ENCODE measurements at places on chromosomes 16 and 17.

GRCh38 chr17:15247891-15248529 is 17.1 kb downstream of the PMP22 start:
- DNase-seq: no peak

DNA sequence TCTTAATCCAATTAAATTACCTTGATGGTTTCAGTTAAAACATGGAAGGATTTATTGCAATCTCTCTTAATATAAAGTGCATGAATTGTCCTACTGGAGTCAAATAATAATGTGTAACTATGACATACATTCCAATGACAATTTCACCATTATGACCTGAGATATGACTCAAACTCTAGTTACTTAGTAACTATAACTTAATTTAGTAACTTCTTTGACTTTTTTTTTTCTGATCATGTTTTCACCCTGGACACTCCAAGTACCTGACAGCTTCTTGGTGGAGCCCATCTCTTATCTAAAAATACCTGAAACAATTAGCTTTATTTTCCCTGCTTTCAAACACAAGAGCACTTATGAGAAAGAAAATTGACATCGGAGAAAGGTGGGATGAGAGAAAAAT is 123.7 kb downstream of the STX8 start:
- no peak for DNase-seq

DNA sequence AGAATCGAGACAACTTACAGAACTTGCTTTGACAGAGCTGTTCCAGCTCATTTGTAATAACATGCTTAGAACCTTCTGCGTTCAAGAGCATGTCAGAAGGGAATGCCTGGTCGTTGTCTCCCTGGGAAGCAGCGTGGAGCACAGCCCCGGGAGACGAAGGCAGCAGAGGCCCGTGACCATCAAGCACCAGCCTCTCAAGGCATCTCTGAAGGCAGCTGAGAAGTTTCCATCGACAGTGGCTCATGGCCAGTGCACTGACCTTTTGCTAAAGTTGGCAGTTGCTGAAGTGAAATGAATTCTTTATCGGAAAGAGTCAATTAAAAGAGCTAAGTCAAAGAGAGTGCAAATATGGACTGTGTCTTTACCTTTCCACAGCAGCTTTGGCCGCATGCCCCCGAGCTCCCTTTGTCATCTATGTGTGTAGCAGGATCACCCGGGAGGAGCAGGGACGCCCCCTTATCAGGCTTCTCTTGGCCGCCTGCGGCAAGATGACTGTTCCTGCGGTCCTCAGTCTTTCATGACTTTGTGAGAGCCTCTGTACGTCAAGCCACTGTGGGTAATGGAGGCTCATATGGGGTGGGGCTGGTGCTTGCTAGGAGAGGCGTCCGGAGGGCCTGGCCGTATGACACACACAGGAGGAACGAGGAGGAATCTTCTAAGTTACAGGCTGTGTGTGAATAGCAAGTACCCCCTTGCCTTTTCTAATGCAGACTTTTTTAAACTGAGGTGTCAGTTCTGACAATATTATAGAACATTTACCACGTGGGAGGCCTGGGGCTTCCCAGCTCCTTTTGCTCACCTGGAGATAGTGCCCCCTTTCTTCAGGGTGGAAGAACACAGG is 54.2 kb downstream of the LDHD start:
- no peak for DNase-seq

- peak; percentile 56 for DNase-seq
Measured at GRCh38 chr16:49023050-49023449, 258.6 kb downstream of the CBLN1 start.

DNA sequence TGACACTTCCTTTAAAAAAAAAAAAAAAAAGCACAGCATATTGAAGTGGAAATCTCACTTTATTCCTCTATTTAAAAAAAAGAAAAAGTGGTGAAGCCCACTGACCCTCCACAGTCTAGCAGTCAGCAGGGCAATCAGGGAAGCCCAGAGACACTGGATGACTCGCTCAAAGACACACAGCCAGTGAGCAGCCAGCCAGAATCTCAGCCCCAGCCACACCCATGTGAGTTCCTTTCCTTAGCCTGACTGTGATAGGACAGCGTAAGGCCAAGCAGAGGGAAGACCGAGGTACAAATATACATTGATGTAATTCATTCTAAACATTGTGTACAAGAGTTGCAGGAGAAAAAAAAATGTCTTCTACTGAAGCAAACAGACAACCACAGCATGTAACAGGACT is 22.5 kb downstream of the XPO6 start:
- DNase-seq: no peak

DNA sequence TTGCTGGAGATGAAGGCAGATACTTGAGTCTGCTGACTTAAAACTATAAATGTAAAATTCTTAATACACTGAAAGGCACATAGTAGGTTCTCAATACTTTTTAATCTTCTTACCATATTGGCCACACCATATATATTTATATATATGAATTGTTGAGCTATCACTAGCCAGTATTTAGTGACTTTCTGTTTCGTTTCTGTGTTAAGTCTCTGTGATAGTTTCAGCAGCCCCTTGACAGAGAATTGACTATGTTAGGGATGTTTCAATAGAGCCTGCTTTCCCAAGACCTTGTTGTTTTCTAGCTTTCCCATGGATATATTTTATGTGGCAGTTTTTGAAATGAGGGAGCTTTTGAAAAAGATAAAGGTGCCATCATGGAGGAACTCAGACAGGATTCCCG is 206.5 kb upstream of the GOT2 start:
- no peak for DNase-seq

DNA sequence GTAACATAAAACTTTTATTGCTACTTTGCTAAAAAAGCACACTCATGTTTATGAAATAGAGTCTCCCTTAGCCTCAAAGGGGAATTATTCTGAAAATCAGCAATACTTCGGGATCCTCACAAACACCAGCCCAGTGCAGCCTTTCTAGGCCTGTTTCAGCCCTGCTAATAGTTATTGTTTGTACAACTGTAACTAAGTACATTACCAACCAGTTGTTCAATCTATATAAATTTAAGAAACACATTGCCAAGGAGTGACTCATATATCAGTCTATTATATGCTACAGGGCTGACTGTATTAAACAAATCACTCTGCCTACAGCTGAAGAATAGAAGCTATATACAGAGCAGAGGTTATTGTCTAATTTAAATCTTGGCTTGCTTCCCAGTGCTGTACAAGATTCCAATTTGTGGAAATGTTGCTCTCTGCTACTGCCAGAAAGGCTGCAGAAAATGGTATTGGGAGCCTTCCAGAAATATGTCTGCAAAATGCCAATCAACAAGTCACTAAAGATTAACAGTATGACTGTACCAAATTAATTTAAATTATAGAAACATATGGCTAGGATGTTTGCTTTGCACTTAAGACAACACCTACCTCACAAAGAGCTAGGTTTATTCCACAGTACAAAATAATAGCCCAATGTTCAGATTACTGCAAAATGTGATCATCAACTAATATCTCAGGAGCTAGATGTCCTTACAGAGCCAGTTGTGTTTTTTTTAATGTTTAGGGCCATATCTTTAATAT is 49.7 kb downstream of the TOX3 start:
- DNase-seq: peak; percentile 89

DNA sequence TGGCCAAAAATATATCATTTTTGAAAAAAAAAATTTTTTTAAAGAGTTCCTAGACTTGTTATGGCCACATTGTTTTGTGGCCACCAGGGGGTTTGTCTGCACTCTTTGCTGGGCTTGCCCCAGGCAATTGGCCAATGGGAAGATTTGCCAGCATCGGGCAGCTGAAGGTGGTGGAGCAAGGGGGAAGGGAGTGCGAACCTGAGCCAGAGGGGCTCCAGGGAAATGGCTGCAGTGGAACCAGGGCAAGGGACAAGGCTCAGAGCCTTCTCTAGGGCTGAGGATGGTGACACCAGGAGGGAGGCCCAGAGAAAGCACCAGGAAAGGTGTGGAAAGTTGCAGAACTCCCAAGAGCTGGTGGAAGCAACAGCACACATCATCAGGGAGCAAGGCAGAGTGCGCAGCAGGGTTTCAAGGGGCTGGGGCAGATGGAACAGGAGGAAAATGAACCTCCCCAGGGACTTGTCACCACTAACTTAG is 15.5 kb upstream of the CMIP start:
- DNase-seq: no peak

GRCh38 chr17:9465210-9465921 is 110.3 kb downstream of the STX8 start:
- DNase-seq: no peak

DNA sequence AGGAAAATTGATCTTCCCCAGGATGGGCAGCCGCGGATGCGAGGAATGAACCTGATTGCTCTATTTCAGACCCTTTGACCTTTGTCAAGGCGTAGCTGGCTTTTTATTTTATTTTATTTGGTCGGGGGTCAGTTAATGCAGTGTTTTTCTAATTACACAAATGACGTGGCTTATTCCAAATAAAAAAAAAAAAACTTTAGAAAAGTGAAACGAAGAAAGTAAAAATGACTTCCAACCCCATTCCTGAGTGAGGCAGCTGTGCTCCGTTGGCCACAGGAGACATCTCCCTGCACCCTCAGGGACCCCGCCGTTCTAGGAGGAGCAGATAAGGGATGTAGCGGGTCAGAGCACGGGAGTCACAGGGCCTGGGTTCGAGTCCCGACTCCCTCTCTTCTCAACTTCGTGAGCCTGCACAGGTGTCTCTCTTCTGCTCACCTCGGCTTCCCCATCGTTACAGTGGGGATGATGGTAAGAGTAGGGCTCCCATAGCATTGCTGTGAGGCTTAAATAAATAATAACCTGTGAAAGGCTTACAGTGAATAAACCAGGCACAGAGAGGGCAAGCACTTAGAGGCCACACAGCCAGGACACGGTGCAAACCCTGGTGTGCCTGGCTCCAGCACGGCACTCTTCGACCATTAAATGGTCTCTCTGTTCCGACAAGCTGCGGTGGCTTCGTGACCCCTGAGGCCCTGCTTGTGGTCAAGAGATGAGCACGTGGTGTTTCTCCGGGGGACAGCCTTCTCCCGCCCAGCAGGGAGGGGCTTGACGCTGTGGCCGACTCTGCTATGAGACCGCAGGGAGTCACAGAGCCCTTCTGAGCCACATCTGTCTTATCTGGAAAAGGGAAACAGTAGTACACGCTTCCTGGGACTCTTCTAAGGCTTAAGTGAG is 10.2 kb downstream of the FOXF1 start:
- DNase-seq: no peak

- DNase-seq: no peak
Measured at GRCh38 chr16:14063618-14064581, 7.2 kb upstream of the MRTFB start.

DNA sequence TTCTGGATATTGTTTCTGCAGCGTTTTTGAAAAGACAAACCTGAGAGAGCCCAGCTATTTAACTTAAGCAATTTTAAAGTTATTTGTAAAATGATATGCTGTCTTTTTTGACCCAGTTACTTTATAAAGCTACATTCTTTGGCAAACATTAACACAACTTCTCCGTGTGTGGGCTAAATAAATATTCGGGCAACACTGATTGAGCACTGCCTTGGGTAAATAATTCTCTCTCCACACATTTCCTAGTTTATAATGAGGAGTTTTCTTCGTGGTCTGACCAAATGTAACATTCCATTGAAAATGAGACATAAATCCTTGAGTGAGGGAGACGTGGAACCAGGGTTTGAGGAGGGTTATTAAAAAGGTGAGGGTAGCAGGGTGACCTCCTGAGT is 142.8 kb downstream of the WWOX start:
- DNase-seq: no peak

GRCh38 chr17:74328487-74328886 is 2.5 kb downstream of the KIF19 start:
- no peak for DNase-seq

GRCh38 chr17:56659622-56660021 is 66.1 kb downstream of the NOG start:
- DNase-seq: no peak
